ENCODE measurements at places on chromosomes 13 and 19.

- DNase-seq: no peak
These were observed 441.5 kb upstream of the SPRY2 start for GRCh38 chr13:80782441-80782840.

GRCh38 chr13:110405597-110406450, 98.7 kb downstream of the COL4A2 start:
- DNase-seq: no peak

GRCh38 chr19:55554741-55555152, 9.4 kb upstream of the SBK3 start:
- no peak for DNase-seq

- DNase-seq: no peak
These were observed 1677.7 kb downstream of the OLFM4 start for GRCh38 chr13:54706336-54706735.

- DNase-seq: peak; percentile 41
These were observed 18.9 kb downstream of the VASP start for GRCh38 chr19:45526143-45526542.
